ENCODE measurements at places on chromosomes 6 and 20. TPM values are rescaled to one million over a fixed set of nuclear protein-coding genes. Genes with fewer than 3 reads are reported as not detected.

MCHR2 gene
- total RNA-seq, result not detected

TMC2 gene
- not detected for total RNA-seq

ARFGAP1 gene
- total RNA-seq, result 26.3 TPM

SPINT3 gene
- total RNA-seq, result not detected

CALHM4 gene
- total RNA-seq, result not detected

VNN1 gene
- 0.12 TPM for total RNA-seq

TRAPPC3L gene
- total RNA-seq, result not detected

SLC22A16 gene
- not detected for total RNA-seq

AKAP12 gene
- total RNA-seq, result 1.8 TPM

HLA-DRA gene
- total RNA-seq, result 38.7 TPM

ZC2HC1B gene
- not detected for total RNA-seq

ESR1 gene
- total RNA-seq, result 0.80 TPM

DEFB132 gene
- not detected for total RNA-seq

JARID2 gene
- 22.1 TPM for total RNA-seq
